Hepatocyte (in vitro differentiated cells): ENCODE measurements at places on chromosomes 5 and 9.

GRCh38 chr9:93234600-93234999 lies 50.7 kb downstream of the WNK2 start:
- no peak for DNase-seq

- no peak for DNase-seq
These were observed 1.0 kb upstream of the ZCCHC7 start for GRCh38 chr9:37119360-37119759.

GRCh38 chr9:35114113-35114839 lies 1.4 kb downstream of the ATOSB start:
- peak; percentile 94 for DNase-seq

DNA sequence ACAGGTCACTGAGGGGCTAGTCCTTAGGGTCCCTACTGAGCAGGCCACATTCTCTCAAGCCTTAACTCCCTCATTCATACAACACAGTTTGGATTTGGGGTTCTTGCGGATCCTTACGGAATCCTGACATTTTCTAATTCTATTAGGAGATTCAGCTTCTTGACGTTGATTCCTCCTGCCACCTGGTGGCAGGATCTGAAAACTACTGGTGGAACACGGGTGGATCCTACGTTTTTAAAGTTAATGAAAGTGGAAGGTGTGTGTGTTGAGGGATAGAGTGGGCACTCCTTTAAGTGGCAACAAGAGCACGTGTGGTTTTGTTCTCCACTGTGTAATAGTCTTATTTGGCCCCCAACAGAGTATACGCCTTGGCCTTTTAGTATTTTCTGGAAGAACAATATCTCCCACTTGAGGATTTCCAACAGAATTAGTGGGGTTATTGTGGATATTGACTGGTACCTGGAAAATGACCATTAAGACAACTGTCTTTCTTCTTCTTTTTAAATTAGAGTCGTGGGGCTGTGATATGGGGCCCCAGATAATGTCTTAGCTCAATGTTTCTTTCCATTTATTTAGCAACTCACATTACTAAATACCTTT lies 25.2 kb downstream of the SLC28A3 start:
- peak; percentile 70 for DNase-seq

- no peak for DNase-seq
These were observed 223.5 kb upstream of the TNC start for GRCh38 chr9:115341426-115341825.

- peak; percentile 90 for DNase-seq
These were observed 54.1 kb downstream of the DUSP1 start for GRCh38 chr5:172716796-172717313.
